ENCODE measurements at places on chromosomes 11 and 22.
A peak's percentile ranks its signal among the peaks of the same experiment; 100 is the strongest.

DNA sequence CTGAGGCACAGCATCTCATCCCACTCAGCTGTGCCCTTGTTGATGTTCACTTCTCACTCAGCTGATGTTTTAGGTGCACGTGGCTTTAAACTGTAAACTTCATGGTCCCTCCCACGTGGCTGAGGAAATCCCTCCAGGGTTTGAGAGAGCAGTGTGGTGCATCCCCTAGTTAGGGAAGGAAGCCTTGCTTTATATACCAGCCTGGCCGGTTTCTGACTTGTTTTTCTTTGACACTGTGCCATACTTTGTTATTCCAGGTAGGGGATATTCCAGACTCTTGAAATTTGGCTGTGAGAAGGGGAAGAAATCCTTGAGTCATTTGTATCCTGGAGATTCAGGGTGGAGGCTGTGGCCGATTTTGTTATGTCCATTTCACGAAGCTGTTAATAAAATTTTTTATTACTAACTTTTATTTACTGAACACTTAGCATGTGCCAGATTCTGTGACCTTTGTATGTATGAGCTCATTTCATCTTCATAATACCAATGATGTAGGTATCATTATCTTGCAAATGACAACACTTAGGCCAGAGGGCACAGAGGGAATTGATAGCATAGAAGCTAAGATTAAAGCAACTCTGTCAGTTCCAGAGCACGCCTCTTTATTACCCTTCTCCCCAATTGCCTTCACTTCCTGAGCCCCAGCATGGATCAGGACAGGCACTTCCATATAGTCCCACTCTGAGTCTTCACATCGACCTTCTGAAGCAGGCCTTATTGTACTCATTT is 116.6 kb downstream of the NAV2 start:
- no peak for DNase-seq

GRCh38 chr11:87739766-87740165 is 435.5 kb downstream of the RAB38 start:
- DNase-seq = no peak

DNA sequence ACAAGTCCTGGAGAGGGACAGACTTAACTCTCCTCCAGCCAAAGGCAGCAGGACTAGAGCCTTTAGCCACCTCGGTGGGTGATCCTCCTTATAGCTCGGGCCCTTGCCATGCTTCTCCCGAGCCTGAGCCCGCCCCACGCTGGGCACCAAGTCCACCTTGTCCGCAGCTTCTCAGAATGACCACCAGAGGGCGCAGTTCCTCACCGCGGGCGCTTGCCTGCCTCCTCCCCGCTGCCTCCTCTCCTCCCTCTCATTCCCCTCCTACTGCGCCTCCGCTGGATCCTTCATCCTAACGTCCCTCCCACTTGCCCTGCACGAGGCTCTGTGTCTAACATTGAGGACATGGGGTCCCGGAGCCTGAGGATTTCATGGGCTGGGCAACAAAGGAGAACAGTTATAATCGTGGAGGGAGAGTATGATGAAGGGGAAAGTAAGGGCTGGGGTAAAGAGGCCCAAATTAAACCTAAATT is 11.3 kb upstream of the MOGAT2 start:
- DNase-seq = peak; percentile 68

GRCh38 chr22:37127350-37127878 is 17.9 kb upstream of the TMPRSS6 start:
- no peak for DNase-seq

DNA sequence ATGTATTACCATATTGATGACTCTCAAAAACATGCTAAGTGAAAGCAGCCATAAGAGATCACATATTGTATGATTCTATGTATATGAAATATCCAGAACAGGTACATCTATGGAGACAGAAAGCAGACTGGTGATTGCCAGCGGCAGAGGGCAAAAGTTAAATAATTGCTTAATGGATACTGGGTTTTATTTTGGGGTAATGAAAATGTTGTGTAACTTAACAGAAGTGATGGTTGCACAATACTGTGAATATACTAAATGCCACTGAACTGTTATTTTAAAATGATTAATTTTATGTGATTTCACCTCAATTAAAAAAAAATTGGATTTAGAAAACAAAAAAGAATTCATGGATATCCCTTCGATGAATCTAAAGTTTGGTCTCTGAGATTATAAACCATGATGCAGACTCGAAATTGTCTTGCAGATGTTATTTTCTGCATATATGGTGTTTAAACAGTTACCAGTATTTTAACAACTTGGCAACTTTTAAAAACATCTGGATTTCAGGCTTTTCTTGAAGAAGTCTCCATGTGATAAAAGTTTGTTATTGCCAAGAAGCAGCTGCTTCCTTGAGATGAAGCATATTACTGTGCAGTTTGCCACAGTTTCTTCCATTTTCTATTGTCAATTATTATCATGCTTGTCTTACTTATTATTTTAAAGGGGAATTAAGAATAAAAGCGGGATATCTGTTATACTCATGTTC is 38.1 kb downstream of the LARGE2 start:
- DNase-seq = no peak

DNA sequence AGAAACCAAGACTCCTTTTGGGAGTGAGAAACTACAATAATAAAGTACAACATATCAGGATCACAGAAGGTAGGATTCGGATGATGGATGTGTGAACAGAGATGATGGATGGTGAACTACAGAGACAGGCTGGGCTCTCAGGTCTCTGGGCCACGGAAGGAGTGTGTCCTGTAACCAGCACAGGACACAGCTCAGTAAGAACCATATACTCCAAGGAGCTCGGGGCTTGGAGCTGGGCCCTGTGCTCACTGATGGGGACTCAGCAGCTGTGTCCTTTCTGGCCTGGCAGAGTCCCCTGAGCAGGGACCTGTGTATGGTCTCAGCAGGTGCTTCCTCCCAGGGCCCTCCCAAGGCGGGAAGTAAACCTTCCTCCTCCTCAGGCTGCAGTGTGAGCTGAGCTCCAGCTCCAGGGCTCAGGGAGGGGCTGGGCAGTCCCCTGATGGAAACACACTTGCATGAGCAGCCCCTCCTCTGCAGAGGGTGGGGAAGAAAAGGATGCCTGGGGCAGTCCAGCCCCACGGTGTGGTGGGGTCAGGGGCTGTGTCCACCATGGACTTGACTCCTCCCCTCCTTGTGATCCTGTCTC is 39.8 kb upstream of the TOP3B start:
- no peak for DNase-seq
